ENCODE measurements at places on chromosomes 5 and 9.

DNA sequence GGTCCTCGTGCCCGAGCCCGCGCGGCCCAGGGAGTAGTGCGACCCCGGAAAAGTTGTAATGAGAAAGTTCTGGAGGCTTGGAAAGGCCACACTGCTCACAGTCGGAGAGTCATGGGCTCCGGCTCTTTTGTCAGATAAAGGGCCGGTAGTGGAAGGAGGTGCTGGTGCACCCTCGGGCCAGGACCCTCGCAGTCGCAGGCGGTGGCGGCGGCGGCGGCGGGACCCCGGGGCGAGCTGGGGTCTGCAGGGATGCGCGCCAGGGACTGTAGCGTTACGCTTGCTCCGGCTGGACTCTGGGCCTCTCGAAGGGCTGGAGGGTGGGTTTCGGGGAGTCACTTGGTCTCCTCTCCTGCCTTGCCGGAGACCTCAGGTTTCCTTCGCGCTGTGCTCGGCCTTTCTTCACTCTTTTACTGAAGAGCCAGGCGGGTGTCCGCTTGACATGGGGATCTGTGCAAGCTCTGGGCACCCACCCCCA, 1.5 kb downstream of the RORB start:
- peaks cover 17% of the 10 kb centered on the region for H3K27me3 ChIP-seq
- H3K4me1 ChIP-seq: peaks cover 42% of the 10 kb centered on the region
- DNase-seq: no peak
- H3K36me3 ChIP-seq: no peaks in the 10 kb centered on the region
- H3K27ac ChIP-seq: no peak overlapping the region

GRCh38 chr5:150625164-150625535, 15.3 kb upstream of the SYNPO start:
- no peaks in the 10 kb centered on the region for H3K36me3 ChIP-seq
- peak overlapping the region; percentile 38 for H3K4me3 ChIP-seq
- H3K4me1 ChIP-seq: no peaks in the 10 kb centered on the region
- peaks cover 47% of the 10 kb centered on the region for H3K27me3 ChIP-seq
- DNase-seq: no peak
- H3K27ac ChIP-seq: no peak overlapping the region

GRCh38 chr9:97109194-97109811, 70.4 kb upstream of the CTSV start:
- no peaks in the 10 kb centered on the region for H3K4me1 ChIP-seq
- H3K27me3 ChIP-seq: no peaks in the 10 kb centered on the region
- DNase-seq: no peak
- no peak overlapping the region for H3K27ac ChIP-seq
- H3K4me3 ChIP-seq: no peak overlapping the region

DNA sequence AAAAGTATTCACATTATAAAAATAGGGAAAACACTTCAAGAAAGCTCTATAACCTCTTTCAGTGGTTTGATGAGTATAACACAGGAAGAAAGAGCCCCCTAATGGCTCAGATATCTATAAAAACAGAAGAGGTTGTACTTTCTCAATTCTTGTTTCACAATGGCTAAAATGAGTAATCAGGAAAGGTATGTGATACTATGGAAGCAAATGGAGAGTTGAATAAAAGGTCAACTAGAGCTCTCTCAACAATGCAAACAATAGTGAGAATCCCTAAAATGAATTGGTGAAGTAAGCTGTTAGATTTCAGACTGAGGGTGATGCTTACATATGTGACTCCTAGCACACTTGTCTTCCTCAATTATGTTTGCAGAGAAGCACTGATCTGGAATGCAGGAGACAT, 584.6 kb upstream of the CDH18 start:
- no peak overlapping the region for H3K4me3 ChIP-seq
- no peak for DNase-seq
- no peaks in the 10 kb centered on the region for H3K36me3 ChIP-seq
- H3K4me1 ChIP-seq: no peaks in the 10 kb centered on the region
- no peaks in the 10 kb centered on the region for H3K27me3 ChIP-seq

DNA sequence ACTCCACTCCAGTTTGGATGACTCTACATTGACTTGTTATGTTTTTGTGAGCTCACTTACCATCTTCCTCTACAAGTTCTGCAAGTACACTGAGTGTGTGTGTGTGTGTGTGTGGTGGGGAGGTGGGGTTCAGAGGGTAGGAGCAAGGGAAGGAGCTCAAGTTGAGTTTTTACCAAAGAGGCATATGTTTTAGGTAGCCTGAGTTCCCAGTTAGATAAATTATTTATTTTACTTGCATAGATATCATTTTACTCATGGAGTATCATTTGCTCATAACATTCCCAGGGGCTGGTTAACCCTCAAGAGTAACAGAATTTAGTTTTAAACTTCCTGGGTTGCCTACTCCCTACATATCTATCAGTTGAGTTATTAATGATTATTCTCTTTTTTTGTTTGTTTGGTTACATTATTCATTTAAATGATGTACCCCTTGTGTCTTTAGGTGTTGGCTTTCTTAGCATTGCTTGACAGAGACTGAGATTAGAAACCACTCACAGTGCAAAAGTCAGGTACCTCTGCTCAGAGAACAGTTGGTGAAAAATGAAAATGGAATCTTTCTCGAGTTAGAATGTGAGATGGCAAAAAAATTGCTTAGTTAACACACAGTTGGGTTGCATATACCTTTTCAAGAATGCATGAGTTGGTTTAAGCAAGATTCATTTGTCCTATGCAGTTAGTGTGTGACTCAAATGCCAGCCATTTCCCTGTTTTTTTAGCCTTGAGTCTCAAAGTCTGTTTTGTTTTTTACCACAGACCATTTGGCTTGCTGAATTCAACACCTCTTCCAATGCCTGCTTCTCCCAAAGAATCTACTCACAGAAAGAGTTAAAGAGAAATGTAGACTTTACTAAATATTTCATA, 29.2 kb downstream of the TNFSF8 start:
- peaks cover 42% of the 10 kb centered on the region for H3K36me3 ChIP-seq
- H3K4me3 ChIP-seq: no peak overlapping the region
- DNase-seq: no peak
- peak overlapping the region; percentile 68 for H3K27ac ChIP-seq
- H3K27me3 ChIP-seq: no peaks in the 10 kb centered on the region

DNA sequence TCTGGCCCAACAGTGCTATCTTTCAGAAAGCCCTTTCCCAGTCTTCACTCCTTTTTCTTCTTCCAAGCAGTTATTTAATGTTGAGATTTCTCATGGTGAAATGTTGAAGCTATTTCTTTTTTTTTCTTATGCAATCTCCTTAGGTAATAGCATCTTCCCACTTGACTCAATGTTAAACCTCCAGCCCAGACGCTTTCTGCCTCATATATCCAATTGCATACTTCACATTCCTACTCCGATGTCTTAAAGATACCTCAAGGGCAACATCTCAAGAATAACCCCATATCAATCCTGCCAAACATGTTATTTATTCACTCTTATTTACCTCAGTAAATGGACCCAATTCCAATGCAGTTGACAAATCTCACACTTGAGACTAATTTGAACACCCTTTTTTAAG, 187.3 kb downstream of the CDH12 start:
- H3K36me3 ChIP-seq: no peaks in the 10 kb centered on the region
- no peak for DNase-seq
- no peak overlapping the region for H3K4me3 ChIP-seq
- no peaks in the 10 kb centered on the region for H3K27me3 ChIP-seq
- no peak overlapping the region for H3K27ac ChIP-seq
- no peaks in the 10 kb centered on the region for H3K4me1 ChIP-seq

DNA sequence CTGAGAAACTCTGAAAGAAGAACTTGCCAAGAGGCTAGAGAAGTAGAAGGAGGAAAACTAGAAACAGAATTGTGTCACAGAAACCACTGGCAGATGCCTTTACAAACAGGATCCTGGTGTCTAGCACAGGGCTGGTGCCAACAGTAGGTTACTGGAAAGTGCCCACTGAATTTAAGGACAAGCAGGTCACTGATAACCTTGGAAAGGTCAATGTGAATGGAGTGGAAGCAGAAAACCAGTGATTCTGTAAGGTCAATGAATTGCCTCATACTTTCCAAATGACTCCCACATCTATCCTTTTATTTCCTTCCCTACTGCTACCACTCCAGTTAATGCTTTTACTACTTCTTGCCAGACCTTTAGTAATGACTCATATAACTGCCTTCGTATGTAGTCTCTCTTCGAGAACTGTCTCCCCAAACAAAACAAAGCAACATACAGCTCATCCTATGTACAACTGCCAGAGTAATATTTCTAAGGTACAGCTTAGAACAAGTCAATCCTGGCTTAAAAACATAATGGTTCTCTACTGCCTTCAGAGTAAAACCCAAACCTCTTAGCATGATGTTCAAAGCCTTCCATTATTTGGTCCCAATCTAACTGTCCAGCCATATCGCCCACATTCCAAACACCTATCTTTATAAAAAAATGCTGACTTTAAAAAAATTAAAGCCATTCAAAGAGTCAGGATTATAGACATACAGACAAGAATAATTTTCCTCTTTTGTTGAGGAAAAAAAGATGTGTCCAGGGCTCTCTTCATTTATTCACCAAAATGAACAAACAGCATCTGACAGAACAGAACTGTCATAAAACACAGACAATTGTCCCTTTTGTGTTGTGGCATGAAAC, 52.5 kb downstream of the NR3C1 start:
- no peaks in the 10 kb centered on the region for H3K36me3 ChIP-seq
- H3K4me3 ChIP-seq: no peak overlapping the region
- no peaks in the 10 kb centered on the region for H3K27me3 ChIP-seq

DNA sequence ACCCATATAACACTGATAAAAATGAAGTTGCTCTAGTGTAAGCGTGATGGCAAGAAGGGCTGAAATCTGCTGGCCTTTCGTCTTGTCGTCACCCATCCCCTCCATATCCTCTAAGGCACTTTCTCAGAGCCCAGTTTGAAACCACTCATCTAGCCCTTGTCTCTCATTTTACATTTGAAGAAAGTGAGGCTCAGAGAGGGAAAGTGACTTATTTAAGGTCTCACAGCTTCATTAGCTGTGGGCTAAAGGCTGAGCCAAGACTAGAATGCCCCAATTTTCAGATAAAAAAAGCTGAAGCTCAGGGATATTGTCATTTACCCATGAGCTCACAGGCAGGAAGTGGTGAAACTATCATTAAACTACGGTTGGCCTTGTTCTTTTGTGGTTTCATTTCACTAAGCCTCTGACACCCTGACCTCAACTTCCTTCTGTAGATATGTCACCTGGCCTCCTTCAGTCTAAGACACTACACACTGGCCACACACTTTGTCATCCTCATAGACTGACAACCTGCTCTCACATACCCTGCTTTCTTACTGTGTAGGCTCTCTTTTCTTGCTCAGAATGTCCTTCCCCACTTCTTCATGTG, 176.7 kb upstream of the DMAC1 start:
- no peak for DNase-seq
- H3K36me3 ChIP-seq: no peaks in the 10 kb centered on the region
- H3K4me3 ChIP-seq: no peak overlapping the region
- H3K27ac ChIP-seq: peak overlapping the region; percentile 64

- H3K27me3 ChIP-seq: peaks cover 2% of the 10 kb centered on the region
- H3K4me1 ChIP-seq: no peaks in the 10 kb centered on the region
These were observed 62.6 kb upstream of the XPA start for GRCh38 chr9:97759581-97760288.

- no peaks in the 10 kb centered on the region for H3K4me1 ChIP-seq
- no peak overlapping the region for H3K27ac ChIP-seq
- no peaks in the 10 kb centered on the region for H3K27me3 ChIP-seq
- DNase-seq: no peak
These were observed 74.1 kb downstream of the PHF2 start for GRCh38 chr9:93650448-93650847.

DNA sequence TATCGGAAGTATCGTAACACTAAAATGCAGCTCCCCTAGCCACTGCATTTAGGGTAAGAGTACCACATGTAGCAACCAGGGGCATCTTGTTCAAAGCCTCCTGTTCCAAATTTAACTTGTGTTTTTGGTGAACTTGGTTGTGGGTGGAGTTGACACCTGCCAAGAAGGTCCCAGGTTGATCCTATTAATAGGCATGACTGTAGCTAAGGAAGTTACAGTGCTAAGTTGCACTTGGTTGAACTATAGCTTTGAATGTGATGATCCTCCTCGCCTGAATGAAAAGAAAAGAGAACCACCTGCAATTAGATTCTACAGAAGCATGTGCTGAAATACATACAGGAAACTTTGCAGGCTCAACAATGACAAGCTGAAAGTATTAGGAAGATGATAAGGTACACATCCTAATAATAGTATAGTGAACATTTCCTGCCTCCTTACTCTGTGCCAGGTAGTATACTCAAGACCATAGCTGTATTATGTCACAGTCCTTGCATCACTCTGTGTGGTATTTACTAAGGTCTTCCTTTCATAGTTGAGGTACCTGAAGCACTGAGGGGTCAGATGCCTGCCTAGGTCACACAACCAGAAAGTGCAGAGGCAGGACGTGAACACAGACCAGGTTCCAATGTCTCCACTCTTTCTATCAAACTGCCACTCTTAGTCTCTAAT, 64.5 kb upstream of the PIP5K1B start:
- no peak overlapping the region for H3K27ac ChIP-seq
- no peaks in the 10 kb centered on the region for H3K36me3 ChIP-seq
- no peaks in the 10 kb centered on the region for H3K4me1 ChIP-seq
- no peak overlapping the region for H3K4me3 ChIP-seq
- DNase-seq: no peak

- H3K27ac ChIP-seq: no peak overlapping the region
- H3K4me1 ChIP-seq: peaks cover 6% of the 10 kb centered on the region
- peaks cover 15% of the 10 kb centered on the region for H3K27me3 ChIP-seq
- DNase-seq: no peak
These were observed 20.4 kb downstream of the REXO4 start for GRCh38 chr9:133397370-133397769.

DNA sequence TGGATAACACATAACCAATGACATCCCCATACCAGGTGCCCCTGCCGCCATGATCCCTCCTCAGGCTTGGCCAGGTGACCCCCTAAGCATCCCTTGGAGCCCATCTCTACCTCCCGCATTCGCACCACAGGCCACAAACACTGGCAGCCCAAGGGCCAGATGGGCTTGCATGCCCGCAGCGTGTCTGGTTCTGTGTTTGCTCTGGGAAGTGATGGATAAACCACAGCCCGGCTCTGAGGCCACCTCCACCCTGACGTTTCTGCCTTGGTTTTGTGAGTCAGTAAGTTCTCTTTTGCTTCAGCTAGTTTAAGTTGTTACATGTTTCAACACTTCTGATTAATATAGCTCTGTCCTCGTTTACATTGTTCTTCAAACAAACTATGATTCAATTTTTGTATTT, 172.4 kb upstream of the PHYKPL start:
- DNase-seq: no peak
- no peaks in the 10 kb centered on the region for H3K27me3 ChIP-seq
- no peaks in the 10 kb centered on the region for H3K4me1 ChIP-seq

GRCh38 chr5:153565822-153566221, 75.4 kb downstream of the GRIA1 start:
- H3K36me3 ChIP-seq: no peaks in the 10 kb centered on the region
- no peaks in the 10 kb centered on the region for H3K27me3 ChIP-seq
- DNase-seq: no peak
- no peak overlapping the region for H3K27ac ChIP-seq
- no peaks in the 10 kb centered on the region for H3K4me1 ChIP-seq
- no peak overlapping the region for H3K4me3 ChIP-seq

DNA sequence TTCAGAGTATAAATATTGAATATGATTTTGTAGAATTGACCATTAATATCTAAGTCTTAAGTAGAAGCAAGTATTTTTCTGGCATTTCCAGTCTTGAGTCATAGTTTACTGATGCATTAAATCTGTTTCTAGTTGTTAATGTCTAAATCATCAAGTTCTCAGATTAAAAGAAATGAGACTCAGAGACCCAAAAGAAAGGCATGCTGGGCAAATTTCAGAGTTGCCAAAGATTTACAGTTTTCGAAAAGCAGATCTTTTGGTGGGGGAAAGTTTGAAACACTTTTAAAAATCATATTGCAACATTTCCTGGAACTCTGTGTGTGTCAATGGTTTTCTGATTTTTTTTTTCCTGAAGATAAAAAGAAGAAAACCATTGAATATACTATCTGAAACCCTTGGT, 60.9 kb downstream of the ANKRD55 start:
- no peak overlapping the region for H3K27ac ChIP-seq
- H3K27me3 ChIP-seq: no peaks in the 10 kb centered on the region
- H3K4me1 ChIP-seq: peaks cover 12% of the 10 kb centered on the region
- no peak overlapping the region for H3K4me3 ChIP-seq
- no peak for DNase-seq

Measured in T-cell (primary cell).